ENCODE measurements at places on chromosomes 11 and 22. TPM values are rescaled to one million over a fixed set of nuclear protein-coding genes. Genes with fewer than 3 reads are reported as not detected.

GRCh38 chr11:59106363-59107336 lies at the start of gene FAM111B:
TSS of gene FAM111B (plus strand) at chr11:59107237. CDS start at chr11:59109626, 2,389 bp downstream.
- H3K36me3 ChIP-seq, result no peaks in the 10 kb centered on the region
- peak within 1 kb of the TSS; percentile 31 for H3K27ac ChIP-seq

DNA sequence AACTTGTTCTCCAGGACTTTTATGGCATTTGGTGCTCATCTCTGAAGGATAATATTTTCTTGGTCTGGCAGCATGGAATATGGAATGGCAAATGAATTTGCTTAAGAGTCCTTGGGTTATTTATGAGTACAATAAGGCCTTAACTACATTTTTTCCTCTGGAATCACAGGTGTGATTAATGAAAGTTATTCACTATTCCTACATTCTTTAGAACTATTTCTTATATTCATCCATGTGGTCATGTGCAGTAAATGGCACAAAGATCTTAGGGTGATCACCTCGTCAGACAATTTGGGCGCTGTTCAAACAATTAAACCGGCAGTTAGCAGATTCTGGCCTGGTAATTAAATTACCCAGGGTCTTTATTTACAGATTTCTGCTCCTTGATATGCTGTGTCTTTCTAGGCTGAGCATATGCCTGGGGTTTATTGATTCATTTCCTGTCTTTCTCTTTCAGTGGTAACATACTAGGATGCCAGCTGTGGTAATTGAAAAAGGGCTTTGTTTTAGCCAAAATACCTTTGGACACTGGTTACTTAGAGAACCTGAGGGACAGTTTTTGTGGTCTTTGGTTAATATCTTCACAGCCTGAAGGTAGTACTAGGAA lies 31.6 kb downstream of the SIK2 start:
- H3K27ac ChIP-seq, result peak overlapping the region; percentile 59
- no peaks in the 10 kb centered on the region for H3K27me3 ChIP-seq
- peaks cover 4% of the 10 kb centered on the region for H3K36me3 ChIP-seq
- no peak for DNase-seq
- H3K4me1 ChIP-seq, result peaks cover 2% of the 10 kb centered on the region

DNA sequence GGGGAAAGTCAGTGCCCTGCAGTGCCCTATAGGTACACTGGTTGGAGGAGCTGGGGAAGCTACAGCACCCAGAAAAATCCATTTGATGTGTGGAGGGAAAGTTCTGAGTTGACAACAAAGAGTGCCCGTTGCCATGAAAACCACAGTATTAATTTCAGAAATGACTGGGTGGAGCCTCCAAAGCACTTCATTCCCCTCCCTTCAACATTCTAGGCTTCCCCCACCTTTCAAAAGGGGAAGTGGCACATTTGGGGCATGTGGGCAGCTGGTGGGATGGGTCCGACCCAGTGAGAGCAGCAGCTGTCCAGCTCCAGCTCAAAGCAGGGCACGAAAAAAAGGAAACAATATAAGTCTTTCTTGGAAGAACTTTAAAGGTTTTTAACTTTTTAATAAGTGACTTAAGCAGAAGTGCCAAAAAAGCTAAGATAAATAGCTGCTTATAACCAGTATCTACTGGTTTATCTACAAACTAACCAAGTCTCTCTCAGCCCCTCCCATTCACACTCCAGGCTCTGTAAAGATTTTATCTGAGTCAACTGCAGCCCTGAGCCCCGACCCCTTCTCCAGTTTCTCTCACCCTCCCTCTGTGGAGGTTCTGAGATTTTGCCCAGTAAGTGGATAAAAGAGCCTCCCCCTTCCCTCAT lies 9.0 kb upstream of the AHNAK start:
- peaks cover 69% of the 10 kb centered on the region for H3K4me1 ChIP-seq
- no peak overlapping the region for H3K4me3 ChIP-seq
- peak overlapping the region; percentile 88 for H3K27ac ChIP-seq
- H3K36me3 ChIP-seq, result no peaks in the 10 kb centered on the region
- H3K27me3 ChIP-seq, result no peaks in the 10 kb centered on the region

The SGSM1 gene
- 7.2 TPM for polyA plus RNA-seq

- H3K27ac ChIP-seq, result no peak overlapping the region
- H3K36me3 ChIP-seq, result peaks cover 18% of the 10 kb centered on the region
- DNase-seq, result no peak
- no peak overlapping the region for H3K4me3 ChIP-seq
Measured at GRCh38 chr22:17784776-17785175, 10.5 kb upstream of the BID start.

- no peaks in the 10 kb centered on the region for H3K27me3 ChIP-seq
- DNase-seq, result no peak
- H3K4me3 ChIP-seq, result peak overlapping the region; percentile 96
- H3K4me1 ChIP-seq, result peaks cover 78% of the 10 kb centered on the region
- peaks cover 4% of the 10 kb centered on the region for H3K36me3 ChIP-seq
Measured at GRCh38 chr11:65429068-65429681, 6.6 kb downstream of the NEAT1 start.

The CYP2D6 gene
- polyA plus RNA-seq, result 0.95 TPM

GRCh38 chr22:36282328-36282831 lies 29.4 kb downstream of the APOL1 start:
- no peak for DNase-seq
- H3K4me3 ChIP-seq, result no peak overlapping the region
- peaks cover 72% of the 10 kb centered on the region for H3K36me3 ChIP-seq
- no peaks in the 10 kb centered on the region for H3K27me3 ChIP-seq
- no peak overlapping the region for H3K27ac ChIP-seq

- no peak for DNase-seq
- H3K27ac ChIP-seq, result no peak overlapping the region
- H3K27me3 ChIP-seq, result no peaks in the 10 kb centered on the region
- H3K4me3 ChIP-seq, result no peak overlapping the region
- H3K36me3 ChIP-seq, result no peaks in the 10 kb centered on the region
Measured at GRCh38 chr22:44039566-44040171, 15.6 kb downstream of the PARVB start.

The CARD16 gene
- 31.7 TPM for polyA plus RNA-seq

The INPPL1 gene
- polyA plus RNA-seq, result 141 TPM

- H3K27ac ChIP-seq, result no peak overlapping the region
- H3K4me1 ChIP-seq, result no peaks in the 10 kb centered on the region
- H3K4me3 ChIP-seq, result no peak overlapping the region
Measured at GRCh38 chr11:15926071-15926470, 430.3 kb downstream of the SOX6 start.

The AAMDC gene
- 324 TPM for polyA plus RNA-seq

The KIAA1671 gene
- polyA plus RNA-seq, result 5.7 TPM
